ENCODE measurements at places on chromosomes 16 and 17.

DNA sequence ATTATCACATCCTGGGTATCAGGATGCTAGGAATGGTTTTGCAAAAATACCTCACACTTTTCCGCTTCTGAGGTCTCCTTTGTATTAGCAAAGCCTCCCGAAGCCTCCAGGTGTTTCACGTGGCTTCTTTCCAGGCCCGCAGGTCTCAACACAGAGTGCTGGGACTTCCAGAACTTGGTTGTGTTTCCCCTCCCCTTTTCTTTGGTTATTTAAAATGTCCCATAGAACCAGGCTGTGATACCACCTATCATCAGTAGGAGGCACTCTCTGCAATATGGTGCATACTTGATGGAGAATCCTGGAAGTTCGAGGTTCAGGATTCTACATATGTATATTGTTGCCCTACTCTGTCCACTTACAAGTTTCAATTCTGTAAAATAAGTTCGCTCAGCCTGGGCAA, 28.8 kb downstream of the ATP2C2 start:
- DNase-seq = no peak

DNA sequence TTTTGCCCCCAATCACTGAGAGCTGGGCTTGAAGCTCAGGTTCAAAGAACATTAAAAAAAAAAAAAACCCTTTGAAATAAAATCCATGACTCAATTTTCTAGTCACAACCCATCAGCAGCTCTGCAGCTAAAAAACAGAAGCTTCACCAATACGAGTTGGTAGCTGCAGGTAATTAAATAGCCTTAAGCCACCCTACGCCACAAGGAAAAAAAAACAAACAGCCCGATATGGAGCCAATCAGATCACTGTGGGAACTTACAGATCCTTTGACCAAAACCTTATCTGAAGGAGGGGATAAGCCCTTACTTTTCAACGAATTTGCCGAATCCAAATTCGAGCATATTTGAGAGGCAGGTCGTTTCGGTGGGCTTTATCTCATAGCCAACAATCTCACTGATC, 69.3 kb downstream of the DNAH3 start:
- DNase-seq = no peak

GRCh38 chr17:82957469-82957795, 117.6 kb upstream of the ZNF750 start:
- DNase-seq = no peak

DNA sequence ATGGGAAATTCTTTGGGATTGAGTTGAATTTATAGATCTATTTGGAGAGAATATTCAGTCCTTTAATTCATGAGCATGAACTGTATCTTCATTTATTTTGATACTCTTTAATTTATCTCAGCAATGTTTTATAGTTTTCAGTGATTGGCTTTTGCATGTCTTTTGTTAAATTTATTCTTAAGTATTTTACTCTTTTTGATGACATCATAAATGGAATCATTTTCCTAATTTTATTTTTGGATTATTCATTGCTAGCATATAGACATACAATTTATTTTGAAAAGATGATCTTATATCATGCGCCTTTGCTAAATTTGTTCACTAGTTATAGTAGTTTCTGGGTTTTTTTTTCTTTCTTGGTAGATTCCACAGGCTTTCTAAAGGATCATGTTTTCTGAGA, 149.2 kb upstream of the ASIC2 start:
- DNase-seq = no peak

- DNase-seq = no peak
These were observed 7.3 kb downstream of the TBC1D24 start for GRCh38 chr16:2482249-2482648.

DNA sequence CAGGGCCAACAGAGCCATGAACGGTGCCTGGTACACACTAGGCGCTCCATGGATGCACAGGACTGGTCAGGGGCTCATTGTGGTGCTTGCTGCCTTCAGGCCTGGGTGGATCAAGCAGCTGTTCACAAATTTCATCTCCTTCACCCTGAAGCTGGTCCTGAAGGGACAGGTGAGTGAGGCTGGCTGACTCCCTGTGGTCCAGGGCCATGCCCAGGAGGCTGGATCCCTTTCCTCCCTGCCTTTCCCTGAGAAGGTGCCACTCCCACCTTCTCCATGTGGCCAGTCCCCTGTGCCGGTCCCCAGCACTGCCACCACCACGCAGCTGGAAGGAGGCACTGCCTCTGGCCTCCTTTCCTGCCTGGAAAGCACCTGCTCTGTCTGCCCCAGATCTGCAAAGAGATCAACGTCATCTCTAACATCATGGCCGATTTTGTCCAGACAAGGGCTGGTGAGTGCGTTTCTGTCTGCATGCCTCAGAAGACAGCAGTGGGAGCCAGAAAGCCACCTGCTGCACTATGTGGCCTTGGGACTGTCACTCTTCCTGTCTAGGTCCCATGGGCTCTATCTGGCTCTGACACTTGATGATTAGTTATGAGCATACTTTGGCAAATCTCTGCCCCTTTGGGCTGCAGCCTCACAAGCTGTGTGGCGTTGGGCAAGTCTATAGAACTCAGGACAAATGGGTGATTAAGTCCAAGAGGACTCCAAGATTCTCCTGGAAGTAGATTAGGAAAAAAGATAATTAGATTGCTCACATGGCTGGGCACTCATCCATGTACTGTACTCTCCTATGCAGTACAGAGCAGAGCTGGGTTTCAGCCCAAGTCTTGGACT, 9.4 kb downstream of the CETP start:
- DNase-seq = no peak

GRCh38 chr16:88570691-88571092, 489 bp downstream of the ZC3H18 start:
- DNase-seq = peak; percentile 1

- no peak for DNase-seq
These were observed 41.7 kb downstream of the ZZEF1 start for GRCh38 chr17:4100883-4101756.

GRCh38 chr17:46128453-46128852, 64.8 kb downstream of the KANSL1 start:
- DNase-seq = no peak

- DNase-seq = no peak
These were observed 344 bp upstream of the SEPTIN12 start for GRCh38 chr16:4788489-4788889.

GRCh38 chr17:56847106-56847505, 13.2 kb downstream of the DGKE start:
- no peak for DNase-seq

DNA sequence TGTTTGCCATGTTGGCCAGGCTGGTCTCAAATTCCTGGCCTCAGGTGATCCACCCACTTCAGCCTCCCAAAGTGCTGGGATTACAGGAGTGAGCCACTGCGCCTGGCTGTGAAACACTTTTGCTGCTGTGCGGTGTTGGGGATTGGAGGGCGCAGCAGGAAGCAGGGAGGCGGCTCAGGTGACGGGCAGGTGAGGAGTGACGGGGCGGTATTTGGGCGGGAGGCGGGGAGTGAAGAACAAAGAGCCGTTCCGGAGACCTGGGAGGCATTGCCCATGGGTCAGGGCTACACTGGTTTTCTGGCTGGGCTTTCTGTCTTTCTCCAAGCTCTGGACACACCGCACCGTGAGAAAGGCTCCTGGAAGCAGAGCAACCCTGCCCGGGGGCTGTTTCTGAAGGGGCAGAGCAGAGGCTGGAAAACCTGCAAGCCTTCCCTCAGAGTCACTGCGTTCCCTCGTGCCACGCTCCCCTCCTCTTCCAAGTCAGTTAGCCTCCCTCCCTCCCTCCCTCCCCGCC, 22.1 kb downstream of the CRISPLD2 start:
- DNase-seq = no peak

DNA sequence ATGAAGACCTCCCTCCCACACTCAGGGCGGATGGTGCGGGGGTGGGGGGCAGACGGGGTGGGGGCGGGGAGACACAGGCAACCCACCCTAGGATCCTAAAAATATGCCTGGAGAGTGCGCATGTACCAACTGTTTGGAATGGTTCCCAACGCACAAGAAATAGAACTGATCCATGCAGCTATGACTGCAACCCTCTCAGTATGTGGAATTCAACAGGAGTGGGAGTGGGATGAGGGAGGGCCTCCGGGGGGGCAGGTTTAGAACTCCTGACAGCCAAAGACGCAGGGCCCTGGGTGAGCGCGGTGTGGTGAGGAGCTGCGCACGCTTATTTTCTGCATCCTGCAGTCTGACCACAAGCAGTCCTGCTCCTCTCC, 1.1 kb upstream of the P2RX5 start:
- no peak for DNase-seq

GRCh38 chr17:21548236-21548635, 144.1 kb upstream of the KCNJ18 start:
- no peak for DNase-seq

DNA sequence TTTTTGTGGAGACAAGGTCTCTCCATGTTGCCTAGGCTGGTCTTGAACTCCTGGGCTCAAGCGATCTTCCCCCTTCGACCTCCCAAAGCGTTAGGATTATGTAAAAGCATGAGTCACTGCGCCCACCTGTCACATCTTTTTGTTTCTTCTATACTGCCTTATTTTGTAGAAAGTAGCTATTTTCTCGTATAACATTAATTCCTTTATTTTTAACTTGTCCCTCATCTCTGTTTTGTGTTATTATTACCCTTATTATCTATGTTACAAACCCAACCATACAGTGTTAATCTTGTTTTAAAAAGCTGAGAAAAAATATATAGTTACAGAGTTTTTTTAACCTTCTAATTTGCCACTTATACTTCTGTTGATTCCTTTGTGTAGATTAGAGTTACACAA, 1.4 kb upstream of the TXNDC11 start:
- DNase-seq = no peak

DNA sequence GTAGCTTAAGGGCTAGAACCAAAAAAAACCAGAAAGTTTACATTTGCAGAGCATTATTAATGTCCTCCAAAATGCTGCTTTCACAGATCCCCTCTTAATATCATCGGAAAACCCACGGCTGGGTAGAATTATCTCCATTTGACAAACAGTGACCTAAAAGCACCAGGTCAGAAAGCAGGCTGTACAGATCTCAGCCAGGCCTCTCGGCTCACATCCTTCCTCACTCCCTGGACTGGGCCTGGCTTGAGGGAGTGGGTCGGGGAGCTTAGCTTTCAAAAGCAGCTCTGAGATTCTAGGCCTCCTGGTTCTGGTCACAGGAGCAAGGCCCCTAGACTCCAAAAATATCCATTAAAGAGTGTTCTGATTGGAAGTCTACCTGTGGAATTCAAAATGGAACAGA, 9.1 kb upstream of the SLC12A3 start:
- DNase-seq = no peak

DNA sequence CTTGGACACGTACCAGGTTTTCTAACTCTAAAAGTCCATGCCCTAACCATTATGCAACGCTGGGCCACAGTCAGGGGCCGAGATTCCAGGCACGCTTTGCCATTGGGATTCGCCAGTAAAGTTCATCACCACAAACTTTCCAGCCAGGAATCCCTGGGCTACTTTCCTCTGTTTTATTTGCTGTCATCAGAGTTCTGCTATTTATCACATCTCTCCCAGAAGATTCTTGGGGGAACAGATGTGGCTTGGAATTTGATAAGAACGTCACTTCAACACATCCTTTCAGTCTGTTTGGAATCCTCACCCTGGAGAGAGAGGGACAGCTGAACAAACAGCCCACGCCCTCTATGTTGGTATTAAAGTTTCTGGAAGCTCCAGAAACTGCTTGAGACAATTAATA, 109.6 kb upstream of the CACNG3 start:
- no peak for DNase-seq

GRCh38 chr16:634996-635395, 1.1 kb downstream of the METTL26 start:
- DNase-seq = no peak

GRCh38 chr16:31215287-31216162, 1.4 kb downstream of the PYDC1 start:
- DNase-seq = no peak

DNA sequence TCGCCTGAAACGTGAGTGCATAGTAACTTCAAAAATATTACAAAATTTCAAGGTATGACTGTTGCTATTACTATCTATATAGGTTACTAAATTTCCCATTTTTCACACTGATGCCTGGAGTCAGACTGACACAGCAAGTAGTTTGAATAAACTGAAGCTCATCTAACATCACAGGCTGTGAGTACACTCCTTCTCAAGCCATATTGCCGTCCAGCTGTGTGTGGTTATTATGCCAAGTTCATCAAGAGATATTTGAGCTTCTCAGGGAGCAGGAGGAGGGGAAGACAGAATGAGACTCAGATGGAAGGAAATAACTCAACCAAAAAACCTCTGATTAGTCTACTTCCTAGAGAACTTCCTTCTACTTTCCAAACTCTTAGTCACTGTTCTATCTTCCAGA, 473.9 kb downstream of the TOX3 start:
- no peak for DNase-seq

DNA sequence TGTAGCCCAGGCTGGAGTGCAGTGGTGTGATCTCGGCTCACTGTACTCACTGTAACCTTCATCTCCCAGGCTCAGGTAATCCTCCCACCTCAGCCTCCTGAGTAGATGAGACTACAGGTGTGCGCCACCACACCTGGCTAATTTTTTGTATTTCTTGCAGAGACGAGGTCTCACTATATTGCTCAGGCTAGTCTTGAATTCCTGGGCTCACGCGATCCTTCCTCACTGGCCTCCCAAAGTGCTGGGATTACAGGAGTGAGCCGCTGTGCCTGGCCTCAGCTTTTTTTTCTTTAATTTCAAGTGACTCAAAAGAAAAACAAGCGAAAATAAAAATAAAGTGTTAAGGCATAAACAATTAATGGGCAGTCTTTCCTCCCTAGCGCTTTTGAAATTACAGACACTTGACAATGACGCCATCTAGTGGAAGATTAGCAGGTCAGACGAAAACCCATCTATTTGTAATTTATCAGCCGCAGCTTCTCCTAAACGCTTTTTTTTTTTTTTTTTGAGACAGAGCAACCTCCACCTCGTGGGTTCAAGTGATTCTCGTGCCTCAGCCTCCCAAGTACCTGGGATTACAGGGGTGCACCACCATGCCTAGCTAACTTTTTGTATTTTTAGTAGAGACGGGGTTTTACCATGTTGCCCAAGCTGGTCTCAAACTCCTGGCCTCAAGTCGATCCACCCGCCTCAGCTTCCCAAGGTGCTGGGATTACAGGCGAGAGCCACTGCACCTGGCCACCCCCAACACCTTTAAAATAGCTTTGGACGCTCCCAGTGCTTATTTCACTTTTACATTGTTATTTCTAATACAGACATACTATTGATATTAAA, 28.1 kb upstream of the PECAM1 start:
- peak; percentile 92 for DNase-seq
